ENCODE measurements at places on chromosomes 11 and 22.

DNA sequence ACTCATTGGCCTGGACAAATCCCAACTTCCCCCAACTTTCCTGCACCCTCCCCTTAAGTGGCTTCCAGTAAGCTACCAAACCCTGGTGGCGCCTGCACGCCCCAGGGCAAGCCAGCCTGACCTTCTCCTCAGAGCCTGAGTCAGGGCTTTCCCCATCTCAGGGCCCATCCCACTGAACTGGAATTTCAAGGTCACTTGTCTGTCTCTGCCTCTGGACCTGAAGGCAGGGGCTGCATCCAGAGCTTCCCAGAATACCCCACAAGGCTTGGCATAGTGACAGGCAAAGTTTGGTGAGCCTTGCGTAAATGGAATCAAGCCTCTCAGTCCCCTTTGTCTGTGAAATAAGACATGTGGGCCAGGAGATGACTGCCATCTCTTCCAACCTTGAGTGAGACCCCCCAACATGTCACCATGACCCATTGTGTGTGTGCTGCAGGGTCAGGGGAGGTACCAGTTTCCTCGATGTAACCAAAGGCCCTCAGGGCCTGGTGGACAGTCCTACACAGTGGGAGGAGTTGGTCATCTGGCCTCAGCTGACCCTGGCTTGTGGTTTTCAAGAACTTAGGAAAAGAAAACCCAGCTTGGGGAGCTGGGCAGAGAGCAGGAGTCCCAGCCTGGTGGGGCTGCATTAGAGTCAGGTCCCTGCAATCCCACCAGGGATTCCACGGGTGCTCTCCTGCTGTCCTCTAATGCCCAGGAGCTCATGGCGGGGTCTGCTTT, 8.9 kb downstream of the ALX4 start:
- DNase-seq, result no peak

DNA sequence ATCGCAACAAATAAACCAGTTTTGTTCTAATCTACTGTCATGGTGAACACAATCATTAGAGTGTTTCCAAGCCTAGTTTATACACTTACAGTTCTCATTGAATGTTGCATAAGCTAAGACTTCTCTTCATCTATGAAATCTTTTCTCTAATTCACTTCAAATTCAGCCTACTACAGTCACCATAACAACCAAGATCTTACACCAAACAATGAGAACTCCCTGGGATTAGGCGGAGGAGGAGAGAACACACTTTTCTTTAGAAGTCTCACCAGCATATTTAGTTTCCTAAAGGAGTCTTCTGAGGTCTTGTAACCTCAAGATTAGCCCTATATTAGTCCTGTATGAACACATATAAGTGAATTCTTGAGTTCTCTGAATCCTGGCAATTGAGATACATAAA, 1889.7 kb downstream of the LRRC4C start:
- no peak for DNase-seq

DNA sequence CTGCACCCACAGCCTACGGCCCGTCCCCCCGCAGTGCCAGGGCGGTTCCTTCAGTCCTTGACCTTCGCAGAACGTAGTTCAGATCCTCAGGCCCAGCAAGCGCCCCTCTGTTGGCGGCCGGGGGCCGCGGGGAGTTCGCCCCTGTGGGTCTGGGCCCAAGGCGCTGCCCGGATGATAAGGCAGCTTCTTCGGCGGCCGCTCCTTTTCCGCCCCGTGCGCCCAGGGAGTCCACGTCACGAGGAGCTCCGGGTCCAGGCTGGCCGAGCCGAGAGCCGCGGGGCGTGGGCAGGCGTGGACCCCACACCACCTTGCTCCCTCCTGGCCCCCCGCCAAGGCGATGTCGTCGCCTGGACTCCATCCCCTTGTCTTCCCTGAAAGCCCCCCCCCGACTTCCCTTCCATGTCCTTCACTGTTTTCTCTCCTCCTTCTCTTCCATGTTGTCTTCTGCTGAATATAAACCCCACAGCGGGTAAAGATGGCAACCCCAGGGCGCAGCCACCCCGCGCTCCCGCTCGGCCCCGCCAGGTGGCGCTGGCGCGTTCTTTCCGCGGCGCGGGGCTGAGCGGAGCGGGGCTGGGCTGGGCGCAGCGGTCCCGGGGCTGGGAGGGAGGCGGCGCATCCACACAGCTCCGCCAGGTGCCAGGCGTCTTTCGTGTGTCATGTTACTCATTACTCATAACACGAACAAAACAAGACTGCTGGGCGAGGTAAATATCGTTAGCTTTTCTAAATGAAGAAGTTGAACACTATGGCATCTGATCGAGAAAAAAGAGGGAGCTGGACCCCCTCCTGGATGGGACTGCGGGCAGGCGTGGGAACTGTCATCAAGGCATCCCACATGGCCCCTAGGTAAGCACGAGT, 321.0 kb downstream of the NTM start:
- peak; percentile 19 for DNase-seq

DNA sequence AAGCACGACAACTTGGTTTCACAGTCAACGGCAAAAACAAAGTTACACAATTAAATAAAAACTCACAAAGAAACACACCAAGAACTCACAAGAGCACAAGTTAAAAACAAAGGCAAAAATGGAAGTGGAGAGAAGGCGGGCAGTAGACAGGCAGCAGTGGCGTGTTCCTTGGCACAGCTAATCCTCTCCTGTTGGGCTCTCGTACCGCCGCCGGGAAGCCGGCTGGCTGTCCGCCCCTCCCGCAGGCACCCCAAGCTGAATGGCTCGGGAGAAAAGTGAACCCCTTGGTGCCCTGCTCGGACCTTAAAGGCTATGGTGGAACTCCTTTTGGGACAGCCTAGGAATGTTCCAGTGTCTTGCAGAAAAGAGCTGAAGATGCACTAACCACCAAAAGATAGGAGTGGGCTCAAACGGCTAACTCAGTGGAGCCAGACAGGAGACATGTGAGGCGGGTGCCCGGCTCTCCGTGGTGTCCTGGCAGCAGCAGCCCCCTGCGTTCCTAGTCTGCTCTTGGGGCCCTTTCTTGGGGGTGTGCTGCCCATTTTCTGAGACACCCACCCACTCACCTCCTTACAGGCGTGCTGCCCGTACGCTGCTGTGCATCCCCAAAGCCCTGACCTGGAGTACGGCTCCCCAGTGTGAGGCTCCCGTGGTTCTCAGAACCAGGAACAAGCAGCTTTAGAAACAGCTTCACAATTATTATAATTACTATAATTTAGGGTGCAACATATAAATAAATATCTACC, 86.1 kb upstream of the BID start:
- DNase-seq, result no peak

GRCh38 chr11:6864438-6864837, 1.6 kb downstream of the OR10A2 start:
- no peak for DNase-seq

DNA sequence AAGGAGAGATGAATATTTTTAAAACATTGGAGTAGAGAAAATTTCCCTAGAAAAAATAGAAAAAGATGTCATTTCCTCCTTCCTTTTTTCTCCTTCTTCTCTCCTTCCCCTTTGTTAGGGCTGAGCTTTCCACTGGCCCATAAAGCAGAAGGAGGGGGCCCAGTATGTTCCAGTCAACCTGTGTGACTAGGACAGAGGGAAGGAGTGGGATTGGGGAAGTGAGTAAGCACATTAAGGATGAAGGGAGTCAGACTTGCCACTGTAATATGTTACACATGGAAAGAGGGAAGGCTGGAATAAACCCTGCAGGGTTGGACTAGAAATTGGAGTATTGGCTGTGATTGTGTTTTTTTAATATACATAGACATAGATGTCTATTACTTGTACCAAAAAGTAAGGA, 20.1 kb upstream of the SPINDOC start:
- no peak for DNase-seq

- peak; percentile 48 for DNase-seq
These were observed 39.4 kb downstream of the MICAL2 start for GRCh38 chr11:12149672-12150225.

DNA sequence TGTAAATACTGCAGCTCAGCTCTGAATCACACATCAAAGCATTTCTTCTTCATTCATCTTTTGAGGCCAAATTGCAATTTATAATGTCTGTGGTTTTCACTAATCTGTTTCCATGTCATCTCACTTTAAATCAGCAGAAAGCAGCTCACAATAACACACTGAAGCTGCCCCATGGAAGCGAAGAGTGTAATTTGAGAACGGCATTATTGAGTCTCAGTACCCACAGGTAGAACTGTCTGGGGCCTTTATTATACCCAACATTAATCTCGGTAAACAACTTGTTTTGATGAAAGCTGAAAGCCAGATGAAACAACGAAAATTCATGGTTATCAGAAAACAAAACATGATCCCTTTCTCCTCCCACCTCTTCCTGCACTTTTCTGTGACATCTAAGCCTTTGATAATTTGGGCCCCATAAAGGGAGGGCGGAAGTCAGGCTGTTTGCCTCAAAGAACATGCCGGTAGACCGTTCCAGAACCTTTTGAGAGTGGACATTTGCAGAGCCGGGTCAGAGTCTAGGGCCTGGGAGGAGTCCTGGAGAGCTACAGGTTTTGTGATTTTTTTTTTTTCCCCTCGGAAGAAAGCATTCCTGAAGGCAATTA, 68.2 kb upstream of the SESN3 start:
- DNase-seq, result no peak

DNA sequence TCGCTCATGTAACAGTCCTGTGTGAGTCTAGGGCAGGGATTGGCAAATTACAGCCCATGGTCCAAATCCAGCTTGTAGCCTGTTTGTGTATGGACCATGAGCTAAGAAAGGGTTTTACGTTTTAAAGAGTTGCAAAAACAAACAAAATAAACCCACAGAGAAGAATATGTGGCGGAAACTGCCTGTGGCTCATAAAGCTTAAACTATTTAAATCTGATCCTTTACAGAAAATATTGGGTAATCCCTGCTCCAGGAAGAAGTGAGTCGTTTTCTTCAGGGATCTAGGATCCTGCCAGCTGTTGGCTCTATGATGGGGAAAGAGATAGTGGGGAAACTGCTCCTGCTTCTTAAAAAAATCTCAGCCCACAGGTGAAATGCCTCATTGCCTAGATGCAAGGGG, 3.4 kb upstream of the OR6Q1 start:
- DNase-seq, result no peak

- peak; percentile 15 for DNase-seq
These were observed 647 bp downstream of the SWAP70 start for GRCh38 chr11:9664276-9665171.

DNA sequence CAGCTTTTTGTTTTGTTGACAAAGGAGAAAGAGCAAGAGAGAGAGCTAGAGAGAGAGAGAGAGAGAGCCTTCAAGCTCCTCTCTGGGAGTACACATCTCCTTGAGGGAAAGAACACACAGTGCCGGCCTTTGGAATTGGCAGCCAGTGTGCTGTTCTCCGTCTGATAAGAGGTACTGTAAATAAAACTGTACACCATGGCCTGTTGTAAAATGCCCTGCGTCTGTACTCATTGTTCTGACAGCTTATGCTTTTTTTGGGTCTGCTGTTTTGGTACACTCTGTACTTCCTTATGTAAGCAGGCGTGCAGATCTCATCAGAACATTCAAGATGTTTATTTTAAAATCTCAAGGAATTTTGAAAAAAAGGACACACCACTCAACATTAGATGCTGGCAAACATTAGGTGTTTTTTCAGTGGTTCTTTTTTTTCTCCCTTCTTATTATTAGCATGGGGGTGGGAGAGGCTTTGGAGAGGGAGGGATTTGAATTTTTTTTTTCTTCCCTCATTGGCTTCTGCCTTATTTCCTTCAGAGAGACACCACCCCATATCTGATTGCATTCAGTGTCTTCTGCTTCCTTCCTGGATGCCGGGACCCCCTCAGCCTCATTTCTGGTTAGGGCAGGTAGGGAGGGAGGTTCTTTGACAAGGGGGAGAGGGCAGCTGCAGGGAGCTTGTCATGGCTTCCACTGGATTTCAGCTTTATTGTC, 116.8 kb upstream of the NNMT start:
- DNase-seq, result no peak

DNA sequence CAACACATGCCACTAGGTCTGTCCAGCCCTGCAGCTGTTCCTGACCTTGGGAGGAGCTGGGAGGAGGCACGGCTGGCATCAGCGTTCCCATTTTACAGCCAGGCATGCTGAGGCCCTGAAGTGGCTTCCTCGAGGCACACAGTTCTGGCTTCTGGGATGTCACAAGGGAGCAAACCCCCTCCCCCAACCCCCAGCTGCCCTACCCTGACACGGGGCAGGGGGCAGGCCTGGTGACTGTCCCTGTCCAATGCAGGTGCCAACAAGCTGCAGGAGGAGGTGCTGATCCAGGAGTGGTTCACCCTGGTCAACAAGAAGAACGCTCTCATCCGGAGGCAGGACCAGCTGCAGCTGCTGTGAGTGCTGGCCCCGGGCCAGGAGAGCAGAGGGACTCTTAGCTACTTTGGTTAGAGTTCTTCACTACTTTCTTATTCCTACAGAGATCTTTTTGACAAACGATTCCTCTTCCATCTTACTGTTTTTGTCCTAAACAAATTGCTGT, 5.3 kb downstream of the KCNK7 start:
- DNase-seq, result no peak

GRCh38 chr11:12377106-12377823, at the start of gene PARVA:
PARVA (plus strand) TSS chr11:12377571; CDS start chr11:12377648, 77 bp downstream.
- no peak for DNase-seq

- no peak for DNase-seq
These were observed 126.7 kb downstream of the HIPK3 start for GRCh38 chr11:33383920-33384209.

- DNase-seq, result no peak
These were observed 69.9 kb downstream of the FZD4 start for GRCh38 chr11:86885311-86885710.

DNA sequence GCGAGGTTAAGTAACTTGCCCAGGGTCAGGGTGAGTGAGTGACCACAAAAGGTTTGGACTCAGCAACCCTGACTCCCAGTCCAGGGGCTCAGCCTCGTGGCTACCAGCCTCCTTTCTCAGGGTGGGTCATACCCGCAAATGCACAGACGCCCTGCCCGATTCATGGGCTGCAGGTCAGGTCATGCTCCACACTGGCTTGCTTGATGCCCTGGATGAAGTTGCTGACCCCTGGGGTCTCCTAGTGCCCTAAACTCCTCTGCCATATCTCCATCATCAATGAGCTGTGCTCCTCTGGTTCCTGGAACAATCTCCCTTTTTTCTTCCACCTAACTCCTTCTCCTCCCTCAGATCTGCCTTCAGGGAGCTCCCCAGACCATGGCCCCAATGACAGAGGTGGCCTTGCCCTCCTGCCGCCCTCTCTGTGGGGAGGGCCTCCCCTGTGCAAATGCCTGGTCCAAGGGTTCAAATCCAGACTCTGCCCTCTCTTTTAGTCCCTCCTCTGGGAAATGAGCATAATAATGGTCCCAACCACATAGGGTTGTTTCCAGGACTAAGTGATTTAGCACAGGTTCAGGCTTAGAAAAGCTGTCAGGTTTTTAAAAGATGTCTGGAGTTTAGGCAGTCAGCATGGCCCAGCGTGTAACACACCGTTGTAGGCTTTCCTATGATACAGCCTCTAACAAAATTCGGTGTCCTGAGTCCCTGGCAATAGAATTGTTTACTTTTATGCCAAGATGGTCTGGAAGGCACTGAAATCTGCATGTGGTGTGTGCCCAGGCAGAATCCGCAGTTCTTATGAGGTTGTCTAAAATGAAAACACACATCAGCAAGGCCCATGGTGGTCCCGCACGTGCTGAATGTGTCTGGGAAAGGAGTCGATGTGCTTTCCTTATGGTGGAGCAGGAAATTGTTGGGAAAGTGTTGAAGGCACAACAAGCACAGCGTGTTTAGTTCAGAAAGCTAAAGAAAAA, 63.6 kb downstream of the CD82 start:
- DNase-seq, result no peak

GRCh38 chr11:121439337-121439736, 12.8 kb upstream of the SORL1 start:
- DNase-seq, result no peak

- DNase-seq, result peak; percentile 17
These were observed 698 bp downstream of the PAK1 start for GRCh38 chr11:77472991-77473800.

GRCh38 chr11:12113294-12113693, 2.9 kb downstream of the MICAL2 start:
- DNase-seq, result no peak

GRCh38 chr22:39125622-39126021, 26.9 kb downstream of the CBX7 start:
- DNase-seq, result no peak

Measured in stimulated activated CD4-positive, alpha-beta T cell treated with anti-CD3 and anti-CD28 coated beads, Interleukin-2, amount 100 ng/mL, for 48 hours (primary cell).